IPS-NIHi11 (cell line): ENCODE measurements at places on chromosomes 5 and 9.
A peak's percentile ranks its signal among the peaks of the same experiment; 100 is the strongest.

DNA sequence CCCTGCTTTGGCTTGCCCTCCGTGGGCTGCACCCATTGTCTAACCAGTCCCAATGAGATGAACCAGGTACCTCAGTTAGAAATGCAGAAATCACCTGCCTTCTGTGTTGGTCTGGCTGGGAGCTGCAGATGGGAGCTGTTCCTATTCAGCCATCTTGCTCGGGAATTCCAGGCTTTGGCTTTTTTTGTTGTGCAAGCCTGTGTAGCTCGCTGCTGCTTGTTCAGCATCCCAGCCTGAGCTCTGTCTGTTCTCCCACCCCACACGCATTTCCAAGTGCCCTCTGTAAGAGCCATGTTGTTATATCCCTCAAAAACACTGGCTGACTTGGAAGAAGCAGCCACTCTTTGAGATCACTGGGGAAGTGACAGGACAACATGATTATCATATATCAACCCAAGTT lies 101.6 kb upstream of the DPYSL3 start:
- DNase-seq, result peak; percentile 26

DNA sequence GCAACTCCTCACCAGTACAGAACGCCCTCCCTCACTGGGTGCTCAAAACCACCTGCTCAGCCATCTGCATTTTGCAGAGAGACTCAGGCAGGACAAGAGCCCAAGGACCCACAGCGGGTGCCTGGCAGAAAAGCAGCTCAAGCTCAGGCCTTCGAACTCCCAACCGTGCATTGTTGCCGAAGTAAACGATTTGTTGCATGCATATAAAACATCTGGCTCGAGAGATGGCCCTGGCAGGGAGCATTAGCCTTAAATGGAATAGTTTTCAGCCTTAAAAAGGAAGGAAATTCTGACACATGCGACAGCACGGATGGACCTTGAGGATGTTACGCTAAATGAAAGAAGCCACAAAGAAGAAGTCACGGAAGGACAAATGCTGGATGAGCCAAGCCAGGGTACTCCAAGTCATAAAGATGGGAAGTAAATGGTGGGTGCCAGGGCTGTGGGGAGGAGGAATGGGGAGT lies 160.4 kb upstream of the PHYKPL start:
- DNase-seq, result no peak

GRCh38 chr9:109441296-109441695 lies 56.8 kb downstream of the PTPN3 start:
- peak; percentile 33 for DNase-seq

GRCh38 chr9:116250891-116251290 lies 97.3 kb downstream of the PAPPA start:
- DNase-seq, result no peak

DNA sequence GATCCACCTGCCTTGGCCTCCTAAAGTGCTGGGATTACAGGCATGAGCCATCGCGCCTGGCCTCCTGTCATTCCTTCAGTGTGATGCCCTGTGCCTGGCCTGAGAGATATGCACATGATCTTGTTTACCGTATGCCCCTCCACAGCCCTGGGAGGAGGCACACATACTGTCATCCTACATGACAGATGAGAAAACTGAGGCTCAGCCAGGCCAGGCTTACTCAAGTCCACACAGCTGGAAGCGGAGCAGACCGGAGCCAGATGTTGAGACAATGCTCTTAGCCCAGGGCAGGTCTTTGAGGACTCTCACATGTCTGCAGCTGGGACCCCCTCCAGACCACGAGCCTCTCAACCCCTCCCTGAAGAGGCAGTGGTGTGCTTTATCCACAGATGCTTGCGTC lies 38.7 kb upstream of the SH3PXD2B start:
- no peak for DNase-seq

GRCh38 chr5:84273517-84273883 lies 111.2 kb downstream of the EDIL3 start:
- no peak for DNase-seq

GRCh38 chr5:180323941-180324600 lies 29.1 kb downstream of the GFPT2 start:
- DNase-seq, result no peak

DNA sequence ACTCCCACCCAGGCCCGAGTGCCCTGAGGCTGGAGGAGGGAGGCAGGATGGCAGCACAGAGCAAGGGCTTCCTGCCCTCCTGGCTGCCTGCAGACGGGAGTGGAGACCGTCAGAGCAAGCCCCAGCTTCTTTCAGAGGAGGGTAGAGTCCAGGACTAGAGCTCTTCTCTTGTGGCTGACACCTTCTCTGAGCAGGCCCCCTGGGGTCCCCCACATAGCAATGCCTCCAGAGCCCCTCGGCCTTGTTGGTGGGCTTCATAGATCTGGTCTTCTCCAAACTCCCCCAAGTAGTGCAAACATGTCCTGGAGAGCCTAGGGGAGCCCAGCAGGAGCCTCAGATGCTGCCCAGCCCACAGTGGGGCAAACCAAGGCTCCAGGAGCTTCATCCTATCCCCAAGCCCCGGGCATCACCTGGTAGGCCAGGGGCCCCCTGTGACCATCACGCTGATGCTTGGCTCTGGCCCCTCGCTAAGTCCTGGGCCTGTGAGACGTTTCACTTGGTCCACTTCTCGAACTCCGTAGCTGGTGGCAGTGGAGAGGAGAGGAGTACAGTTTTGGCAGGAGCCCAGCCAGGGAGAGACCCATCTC lies 2.0 kb downstream of the MZB1 start:
- DNase-seq, result no peak

DNA sequence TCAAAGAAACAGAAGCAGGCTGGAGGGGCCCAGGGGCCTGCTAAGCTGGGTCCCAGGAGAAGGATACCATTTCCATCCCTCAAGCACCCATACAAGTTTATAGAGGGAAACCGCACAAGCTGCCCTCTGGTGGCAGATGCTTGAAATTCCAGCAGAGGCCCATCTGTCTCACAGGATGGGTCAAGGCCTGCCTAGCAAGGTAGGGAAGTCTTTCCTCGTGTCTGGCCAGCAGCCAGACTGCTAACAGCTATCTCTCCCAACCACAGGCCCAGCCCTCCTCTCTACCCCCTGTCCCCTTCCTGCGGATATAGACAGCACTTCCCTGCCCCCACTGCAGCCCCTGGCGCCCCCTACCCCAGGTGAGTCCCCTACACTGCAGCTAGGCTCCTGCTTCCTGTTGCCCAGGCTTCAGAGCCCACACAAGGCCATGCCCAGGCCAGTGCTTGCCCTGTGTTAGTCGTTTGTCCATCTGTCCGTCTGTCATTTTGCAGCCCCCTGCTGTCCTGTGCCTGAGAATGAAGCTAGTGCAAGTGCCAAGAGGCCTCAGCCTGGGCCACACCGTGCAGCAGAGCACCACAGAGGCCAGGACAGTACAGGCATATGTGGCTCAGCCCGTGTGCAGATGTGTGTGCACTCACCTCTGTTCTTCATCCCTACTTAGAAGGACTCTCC lies 26.2 kb downstream of the TCF7 start:
- peak; percentile 78 for DNase-seq

DNA sequence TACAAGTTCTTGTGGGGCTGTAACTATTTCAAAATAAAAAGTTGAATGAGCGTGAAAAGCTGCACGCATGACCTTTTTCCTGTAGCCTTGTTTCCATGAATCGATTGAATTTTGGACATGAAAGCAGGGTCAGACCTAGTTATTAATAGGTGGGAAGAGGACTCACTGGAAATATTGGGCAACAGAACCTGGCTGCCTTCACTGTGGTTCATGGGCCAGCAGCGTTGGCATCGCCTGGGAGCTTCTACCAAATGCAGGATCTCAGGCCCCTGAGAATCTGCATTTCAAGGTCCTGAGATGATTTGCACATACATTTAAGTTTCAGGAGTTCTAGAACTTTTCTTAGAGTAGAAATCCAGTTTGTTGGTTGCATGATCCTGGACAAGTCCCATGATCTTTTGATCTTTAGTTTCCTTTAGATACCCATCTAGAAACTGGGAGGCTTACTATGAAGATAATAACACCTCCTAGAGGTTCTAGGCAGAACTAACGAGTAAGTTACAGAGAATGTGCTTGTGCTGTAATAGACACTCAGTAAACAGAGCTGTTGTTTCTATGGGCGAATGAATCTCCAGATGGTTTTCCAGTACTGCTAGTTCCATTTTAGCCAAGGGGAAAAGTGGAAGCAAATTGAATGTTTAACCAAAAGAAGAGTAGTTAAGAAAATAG lies 12.4 kb downstream of the ANKRD33B start:
- DNase-seq, result no peak
